ENCODE measurements at places on chromosomes 6 and 20.

- DNase-seq = no peak
Observed at GRCh38 chr6:104431096-104431495, 428.6 kb downstream of the HACE1 start.

- DNase-seq = no peak
Observed at GRCh38 chr20:63023071-63023935, 16.5 kb upstream of the BHLHE23 start.

- no peak for DNase-seq
Observed at GRCh38 chr6:121838842-121839241, 403.4 kb downstream of the GJA1 start.

DNA sequence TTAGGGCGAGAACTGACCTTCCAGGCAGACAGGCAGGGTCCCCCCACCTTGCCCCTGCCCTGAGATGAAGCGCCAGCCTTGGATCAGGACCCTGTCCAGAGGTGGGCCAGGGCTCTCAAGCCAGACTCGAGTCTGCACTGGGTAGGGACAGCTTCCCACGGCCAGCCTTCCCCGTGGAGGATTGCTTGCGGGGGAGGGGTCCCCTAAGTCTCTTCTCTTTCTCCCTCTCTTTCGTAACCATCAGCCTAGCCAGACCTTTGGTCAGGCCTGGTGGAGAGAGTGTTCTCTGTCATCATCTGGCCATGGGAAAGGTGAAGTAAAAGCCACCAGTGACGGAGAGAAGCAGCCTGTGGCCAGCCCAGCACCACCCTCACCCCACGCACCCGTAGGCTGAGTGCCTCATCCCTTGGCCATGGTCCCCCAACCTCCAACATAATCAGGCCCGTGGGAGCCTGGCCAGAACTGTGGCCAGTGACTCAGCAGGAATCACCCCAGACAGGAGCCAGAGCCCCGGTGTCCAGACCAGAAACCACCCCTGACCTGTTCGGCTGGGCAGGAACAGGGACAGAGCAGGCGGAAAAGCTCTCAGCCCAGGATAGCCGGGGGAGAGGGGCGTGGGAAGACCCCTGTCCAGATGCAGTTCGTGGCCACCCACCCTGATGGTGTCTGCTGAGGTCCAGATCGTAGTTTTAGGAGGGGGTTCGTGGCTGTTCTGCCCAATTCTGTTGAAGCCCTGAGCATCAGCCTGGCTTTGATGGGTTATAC is 47.1 kb downstream of the SNAI1 start:
- no peak for DNase-seq

- no peak for DNase-seq
Observed at GRCh38 chr6:90062667-90063066, 168.4 kb downstream of the GJA10 start.

DNA sequence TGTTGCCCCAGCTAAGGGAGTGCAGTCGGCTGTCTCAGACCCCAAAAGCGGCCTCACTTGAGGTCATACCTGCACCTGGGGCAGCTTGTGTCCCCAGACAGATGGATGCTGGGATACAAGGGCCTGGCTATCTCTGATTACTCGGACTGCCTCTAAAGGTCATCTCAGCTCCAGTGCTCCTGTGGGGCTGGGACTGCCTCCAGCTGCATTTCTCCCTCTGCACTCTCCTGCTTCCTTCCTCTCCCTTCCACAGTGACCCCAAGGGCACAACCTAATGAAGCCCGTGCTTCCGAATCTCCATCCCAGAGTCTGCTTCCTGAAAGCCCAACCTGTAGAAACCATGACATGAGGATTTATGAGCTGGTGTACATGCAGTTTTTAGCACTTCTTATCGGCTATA is 22.8 kb upstream of the OCSTAMP start:
- no peak for DNase-seq

DNA sequence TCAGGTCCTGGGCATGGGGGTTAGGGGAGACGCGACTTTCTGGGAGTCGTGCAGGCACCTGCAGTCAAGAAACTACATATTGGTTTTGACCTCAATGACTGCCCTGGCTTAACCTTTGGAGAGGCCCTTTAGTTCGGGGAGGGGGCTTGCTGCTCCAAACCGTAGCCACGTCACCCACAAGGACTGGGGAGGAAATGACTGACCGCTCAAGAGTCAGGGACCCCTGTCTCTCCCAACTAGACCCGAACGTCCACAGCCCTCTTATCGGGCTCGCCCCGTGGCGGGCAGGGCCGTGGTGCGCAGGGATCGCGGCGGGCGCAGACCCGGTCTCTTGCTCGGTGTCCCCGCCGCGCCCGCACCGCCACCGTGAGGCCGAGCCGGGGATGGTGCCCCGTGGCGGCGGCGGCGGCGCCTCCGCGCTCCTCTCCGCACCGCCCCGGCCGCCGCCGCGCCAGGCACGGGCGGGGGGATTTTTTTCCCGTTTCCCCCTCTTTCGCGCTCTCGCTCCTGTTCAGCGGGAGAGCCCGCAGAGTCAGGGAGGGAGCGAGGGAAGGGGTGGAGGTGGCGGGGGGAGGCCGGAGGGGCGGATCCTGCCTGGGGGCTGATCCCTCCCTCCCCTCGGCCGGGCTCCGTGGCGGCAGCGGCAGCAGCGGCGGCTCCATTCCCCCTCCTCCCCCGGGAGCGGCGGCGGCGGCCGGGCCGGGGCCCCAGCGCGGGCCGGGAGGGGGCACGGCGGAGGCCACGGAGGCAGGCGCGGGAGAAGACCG is at the start of gene BRPF3:
BRPF3 (plus strand) TSS at position 632 of the 767 bp plus-strand sequence. CDS start 3,579 bp downstream, outside the sequence.
- peak; percentile 88 for DNase-seq

GRCh38 chr20:63957690-63958441 is 1.6 kb upstream of the UCKL1 start:
- DNase-seq = no peak
